ENCODE measurements at places on chromosomes 4 and X. TPM values are rescaled to one million over a fixed set of nuclear protein-coding genes. Genes with fewer than 3 reads are reported as not detected.

The LEF1 gene
- 0.19 TPM for total RNA-seq

The CLNK gene
- not detected for total RNA-seq

The TMEM33 gene
- total RNA-seq: 26.0 TPM

The FRAS1 gene
- 2.7 TPM for total RNA-seq

Data from cardiac ventricle fibroblast (primary cell).